ENCODE measurements at places on chromosomes 3 and 15. TPM values are rescaled to one million over a fixed set of nuclear protein-coding genes. Genes with fewer than 3 reads are reported as not detected.

ULK3 gene
- 23.5 TPM for total RNA-seq

CLEC3B gene
- total RNA-seq, result not detected

CHMP2B gene
- 35.0 TPM for total RNA-seq

ZPLD1 gene
- total RNA-seq, result 0.42 TPM

BUB1B gene
- total RNA-seq, result 3.6 TPM

FAM107A gene
- total RNA-seq, result not detected

CPA3 gene
- not detected for total RNA-seq

CCR3 gene
- not detected for total RNA-seq

PDE8A gene
- total RNA-seq, result 29.2 TPM

GOLGA8S gene
- not detected for total RNA-seq

CILP gene
- total RNA-seq, result 0.59 TPM

CNBP gene
- total RNA-seq, result 233 TPM

NPHP3 gene
- 45.8 TPM for total RNA-seq

GOLGA8H gene
- total RNA-seq, result not detected

MASP1 gene
- total RNA-seq, result 25.5 TPM

TP63 gene
- total RNA-seq, result not detected

ETFA gene
- 112 TPM for total RNA-seq

SLC12A1 gene
- not detected for total RNA-seq

MUC20 gene
- total RNA-seq, result not detected

PP2D1 gene
- total RNA-seq, result not detected

FRMD5 gene
- total RNA-seq, result 16.5 TPM

RBP2 gene
- total RNA-seq, result not detected

TMF1 gene
- 47.8 TPM for total RNA-seq

CCDC33 gene
- total RNA-seq, result 0.30 TPM

CASR gene
- not detected for total RNA-seq

FOXB1 gene
- total RNA-seq, result not detected

DHX30 gene
- 79.2 TPM for total RNA-seq
